ENCODE measurements at places on chromosomes 7 and 10.

- H3K27me3 ChIP-seq, result no peaks in the 10 kb centered on the region
- H3K4me3 ChIP-seq, result no peak overlapping the region
- no peaks in the 10 kb centered on the region for H3K4me1 ChIP-seq
- no peaks in the 10 kb centered on the region for H3K36me3 ChIP-seq
These were observed 186.2 kb downstream of the DNAJB6 start for GRCh38 chr7:157522954-157523353.

DNA sequence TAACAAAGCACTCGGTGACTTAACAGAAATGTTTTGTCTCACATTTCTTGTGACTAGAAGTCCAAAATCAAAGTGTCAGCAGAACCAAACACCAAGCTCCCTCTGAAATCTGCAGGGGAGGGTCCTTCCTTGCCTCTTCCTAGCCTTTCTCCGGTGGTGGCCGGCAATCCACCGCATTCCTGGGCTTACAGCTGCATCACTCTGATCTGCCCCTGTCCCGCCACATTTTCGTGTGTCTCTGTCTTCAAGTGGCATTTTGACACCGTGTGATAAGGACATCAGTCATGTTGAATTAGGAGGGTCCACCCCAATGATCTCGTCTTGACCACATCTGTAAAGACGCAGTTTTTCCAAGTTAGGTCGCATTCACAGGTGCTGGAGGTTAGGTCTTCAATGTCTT, 30.5 kb upstream of the TOMM7 start:
- H3K36me3 ChIP-seq, result peaks cover 4% of the 10 kb centered on the region
- DNase-seq, result no peak
- no peaks in the 10 kb centered on the region for H3K27me3 ChIP-seq
- peaks cover 21% of the 10 kb centered on the region for H3K4me1 ChIP-seq

DNA sequence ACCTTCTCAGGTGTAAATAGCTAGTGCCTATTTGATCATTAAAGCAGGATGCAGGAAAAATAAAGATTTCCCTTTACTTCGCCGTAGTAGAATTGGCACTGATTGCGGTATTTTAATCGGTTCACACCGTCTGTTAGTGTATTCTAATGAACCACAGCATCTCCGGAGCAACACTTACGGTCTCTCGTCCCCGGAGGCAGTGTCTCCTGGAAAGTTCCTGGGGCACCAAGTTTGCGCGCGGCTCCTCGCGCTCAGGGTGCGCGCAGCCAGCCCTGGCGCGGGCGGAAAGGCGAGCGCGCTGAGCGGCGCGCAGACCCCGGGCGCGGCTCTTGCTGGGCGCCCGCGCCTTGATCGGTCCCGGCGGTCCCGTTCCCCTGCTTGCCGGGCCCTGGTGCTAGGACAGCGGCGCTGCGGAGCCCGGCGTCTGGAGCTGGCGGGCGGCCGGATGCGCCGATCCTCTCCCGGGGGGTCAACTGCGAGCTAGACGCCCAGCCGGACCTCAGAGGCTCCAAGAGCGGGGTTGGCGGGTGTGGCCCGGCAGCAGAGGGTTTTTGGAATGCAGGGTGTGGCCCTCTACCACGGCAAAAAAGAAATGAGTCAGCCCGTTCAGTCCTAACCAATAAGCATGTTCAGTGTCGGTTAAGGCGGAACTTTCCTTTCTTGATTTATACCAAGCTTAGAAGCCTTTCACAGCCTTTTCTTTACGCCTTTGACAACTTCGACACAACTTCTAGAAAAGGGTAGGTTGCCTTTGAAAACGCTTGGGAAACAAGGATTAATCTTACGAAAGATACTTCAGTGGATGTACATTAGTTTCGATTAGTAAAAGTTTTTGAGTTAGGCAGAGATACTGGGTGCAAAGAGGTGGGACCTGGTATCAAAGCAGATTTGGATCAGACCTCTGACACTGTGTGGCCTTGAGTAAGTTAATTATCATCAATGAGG, 166.8 kb upstream of the ASAH2 start:
- peak; percentile 5 for DNase-seq
- no peak overlapping the region for H3K27ac ChIP-seq
- H3K36me3 ChIP-seq, result no peaks in the 10 kb centered on the region
- no peaks in the 10 kb centered on the region for H3K27me3 ChIP-seq
- peaks cover 17% of the 10 kb centered on the region for H3K4me1 ChIP-seq
- peak overlapping the region; percentile 68 for H3K4me3 ChIP-seq

- H3K4me3 ChIP-seq, result no peak overlapping the region
- H3K27me3 ChIP-seq, result no peaks in the 10 kb centered on the region
- no peaks in the 10 kb centered on the region for H3K36me3 ChIP-seq
- no peak for DNase-seq
- H3K4me1 ChIP-seq, result no peaks in the 10 kb centered on the region
These were observed 499.5 kb downstream of the SORCS3 start for GRCh38 chr10:105140600-105140999.

GRCh38 chr7:83861876-83862275, 212.9 kb upstream of the SEMA3E start:
- no peak overlapping the region for H3K4me3 ChIP-seq
- no peak overlapping the region for H3K27ac ChIP-seq
- no peaks in the 10 kb centered on the region for H3K36me3 ChIP-seq
- no peak for DNase-seq
- H3K4me1 ChIP-seq, result no peaks in the 10 kb centered on the region

DNA sequence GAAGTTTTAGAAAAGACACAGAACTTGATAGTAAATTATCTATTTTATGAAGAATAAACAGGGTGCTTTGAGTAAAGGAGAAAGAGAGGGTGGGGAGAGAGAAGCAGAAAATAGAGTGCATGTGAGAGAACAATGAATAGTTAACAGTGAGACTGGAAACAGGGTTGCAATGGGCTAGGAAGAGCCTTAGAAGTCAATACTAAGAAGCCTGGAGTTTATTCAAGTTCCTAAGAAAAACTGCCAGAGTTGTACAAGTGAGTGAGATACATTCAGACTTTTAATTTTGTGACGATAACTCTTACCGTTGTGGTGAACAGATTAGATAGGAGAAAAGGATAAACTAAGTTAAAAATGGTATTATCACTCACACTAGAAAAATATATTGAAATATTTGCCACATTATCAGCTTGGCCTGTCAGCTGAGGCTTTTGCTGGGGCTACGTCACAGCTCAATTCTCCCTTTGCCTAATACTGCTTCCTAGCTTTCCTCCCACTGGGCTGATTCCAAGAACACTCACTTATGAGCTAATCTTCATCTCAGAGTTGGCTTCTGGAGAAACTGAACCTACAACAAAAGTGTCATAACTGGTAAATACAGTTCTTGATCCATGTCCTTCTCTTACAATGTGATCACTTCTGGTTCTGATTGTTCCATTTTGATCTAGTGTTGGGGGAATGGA, 92.7 kb downstream of the SEMA3D start:
- no peak for DNase-seq
- H3K27ac ChIP-seq, result no peak overlapping the region
- no peaks in the 10 kb centered on the region for H3K27me3 ChIP-seq
- no peaks in the 10 kb centered on the region for H3K4me1 ChIP-seq
- no peak overlapping the region for H3K4me3 ChIP-seq
- H3K36me3 ChIP-seq, result no peaks in the 10 kb centered on the region

GRCh38 chr10:89278034-89278535, 23.8 kb upstream of the IFIT2 start:
- H3K27me3 ChIP-seq, result no peaks in the 10 kb centered on the region
- no peaks in the 10 kb centered on the region for H3K4me1 ChIP-seq
- no peak overlapping the region for H3K27ac ChIP-seq
- DNase-seq, result no peak

All from CD4-positive, alpha-beta T cell (primary cell).